ENCODE measurements at places on chromosomes 11 and 22. TPM values are rescaled to one million over a fixed set of nuclear protein-coding genes. Genes with fewer than 3 reads are reported as not detected.

Gene MS4A12
- not detected for total RNA-seq

Gene TMEM191C
- 1.7 TPM for total RNA-seq

Gene ACRV1
- not detected for total RNA-seq

- no peak overlapping the region for H3K4me3 ChIP-seq
- H3K36me3 ChIP-seq: no peaks in the 10 kb centered on the region
Measured at GRCh38 chr11:64750361-64751054, 6.6 kb upstream of the RASGRP2 start.

Gene IL10RA
- total RNA-seq: not detected

Gene FAM111B
- total RNA-seq: 50.1 TPM

DNA sequence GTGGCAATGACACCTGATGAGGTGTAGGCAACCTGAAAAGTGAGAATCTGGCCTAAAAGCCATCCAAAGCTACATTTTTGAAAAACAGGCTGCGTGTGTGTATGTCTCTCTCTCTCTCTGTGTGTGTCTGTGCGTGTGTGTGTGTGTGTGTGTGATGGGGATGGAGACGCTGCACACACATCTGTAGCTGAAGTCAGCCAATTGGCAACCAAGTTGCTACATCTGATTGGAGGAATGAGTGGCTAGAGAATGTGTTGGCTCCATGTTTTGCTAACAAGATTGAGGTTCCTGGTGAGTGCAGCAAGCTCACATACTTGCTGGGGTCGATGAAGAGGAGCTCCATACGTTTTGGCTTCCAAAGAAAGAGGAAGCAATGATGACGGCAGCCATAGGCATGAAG, 311.4 kb upstream of the NCAM1 start:
- H3K27ac ChIP-seq: no peak overlapping the region
- no peak for DNase-seq
- H3K4me3 ChIP-seq: no peak overlapping the region
- no peaks in the 10 kb centered on the region for H3K27me3 ChIP-seq
- H3K36me3 ChIP-seq: no peaks in the 10 kb centered on the region
- peaks cover 4% of the 10 kb centered on the region for H3K4me1 ChIP-seq

Gene FREY1
- 3.8 TPM for total RNA-seq

Gene APOA5
- not detected for total RNA-seq

Gene MAJIN
- not detected for total RNA-seq

Gene VWA5A
- 12.8 TPM for total RNA-seq

Gene SLC1A2
- total RNA-seq: 0.11 TPM

Gene CRYBA4
- total RNA-seq: not detected

DNA sequence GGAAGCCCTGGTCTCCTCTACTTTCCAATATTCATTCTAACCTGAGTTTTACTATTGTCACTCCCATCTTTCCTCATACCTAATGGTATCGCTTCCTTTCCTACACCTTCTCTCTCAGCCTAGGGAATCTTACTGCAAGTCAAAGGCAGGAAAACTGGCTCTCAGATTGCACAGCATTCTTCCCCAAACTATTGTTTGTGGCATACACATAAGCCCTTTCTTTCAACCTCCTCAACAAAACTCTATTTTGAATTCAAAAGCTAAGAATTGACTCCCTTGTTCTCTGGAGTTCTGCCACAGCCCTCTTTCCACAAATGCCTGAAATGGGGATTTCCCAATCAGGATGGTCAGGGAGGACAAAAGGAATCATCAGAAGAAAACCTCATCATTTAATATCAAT, 181.5 kb downstream of the FAM76B start:
- no peak overlapping the region for H3K27ac ChIP-seq
- DNase-seq: no peak
- H3K27me3 ChIP-seq: peaks cover 3% of the 10 kb centered on the region
- H3K4me1 ChIP-seq: no peaks in the 10 kb centered on the region

DNA sequence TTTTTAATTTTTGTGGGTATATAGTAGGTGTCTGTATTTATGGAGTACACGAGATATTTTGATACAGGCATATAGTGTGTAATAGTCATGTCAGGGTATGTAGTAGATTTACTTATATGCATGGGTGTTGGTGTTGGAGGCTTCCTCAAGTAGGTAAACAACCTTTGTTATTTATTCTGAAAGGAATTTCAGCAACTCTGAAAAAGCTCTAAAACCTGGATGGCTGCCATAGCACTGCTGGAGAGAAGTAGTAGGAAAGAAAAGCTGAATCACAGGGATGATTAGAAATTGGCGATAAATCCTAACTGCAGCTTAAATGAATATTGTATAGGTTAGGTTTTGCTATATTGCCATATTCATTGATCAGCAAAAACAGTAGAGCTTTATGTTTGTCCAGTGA, 44.4 kb upstream of the ST14 start:
- peaks cover 12% of the 10 kb centered on the region for H3K36me3 ChIP-seq
- DNase-seq: peak; percentile 37
- no peaks in the 10 kb centered on the region for H3K27me3 ChIP-seq
- peaks cover 6% of the 10 kb centered on the region for H3K4me1 ChIP-seq

DNA sequence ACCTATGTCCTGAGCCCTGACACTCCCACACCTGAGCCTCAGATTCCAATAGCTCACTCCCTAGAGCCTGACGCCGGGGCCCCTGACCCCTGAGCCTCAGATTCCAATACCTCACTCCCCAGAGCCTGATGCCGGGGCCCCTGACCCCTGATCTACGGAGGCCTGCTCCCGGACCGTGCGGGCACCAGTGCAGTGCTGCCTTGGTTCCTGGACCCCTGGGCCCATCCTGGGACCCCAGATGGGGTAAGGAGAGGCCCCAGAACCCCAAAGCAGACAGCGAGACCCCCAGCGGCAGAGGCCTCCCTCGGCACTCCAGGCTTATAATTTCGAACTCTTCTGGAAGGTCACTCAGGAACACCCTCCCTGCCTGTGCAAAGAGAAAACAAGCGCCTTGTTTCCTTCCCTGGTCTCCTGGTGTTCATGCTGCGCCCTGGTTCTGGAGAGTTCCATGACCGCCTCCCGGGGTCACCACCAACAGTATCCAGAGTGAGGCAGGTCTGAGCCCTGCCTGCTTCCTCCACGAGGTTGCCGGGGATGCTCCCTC, 7.5 kb downstream of the SUSD2 start:
- DNase-seq: no peak
- no peaks in the 10 kb centered on the region for H3K27me3 ChIP-seq
- no peaks in the 10 kb centered on the region for H3K4me1 ChIP-seq
- no peaks in the 10 kb centered on the region for H3K36me3 ChIP-seq

DNA sequence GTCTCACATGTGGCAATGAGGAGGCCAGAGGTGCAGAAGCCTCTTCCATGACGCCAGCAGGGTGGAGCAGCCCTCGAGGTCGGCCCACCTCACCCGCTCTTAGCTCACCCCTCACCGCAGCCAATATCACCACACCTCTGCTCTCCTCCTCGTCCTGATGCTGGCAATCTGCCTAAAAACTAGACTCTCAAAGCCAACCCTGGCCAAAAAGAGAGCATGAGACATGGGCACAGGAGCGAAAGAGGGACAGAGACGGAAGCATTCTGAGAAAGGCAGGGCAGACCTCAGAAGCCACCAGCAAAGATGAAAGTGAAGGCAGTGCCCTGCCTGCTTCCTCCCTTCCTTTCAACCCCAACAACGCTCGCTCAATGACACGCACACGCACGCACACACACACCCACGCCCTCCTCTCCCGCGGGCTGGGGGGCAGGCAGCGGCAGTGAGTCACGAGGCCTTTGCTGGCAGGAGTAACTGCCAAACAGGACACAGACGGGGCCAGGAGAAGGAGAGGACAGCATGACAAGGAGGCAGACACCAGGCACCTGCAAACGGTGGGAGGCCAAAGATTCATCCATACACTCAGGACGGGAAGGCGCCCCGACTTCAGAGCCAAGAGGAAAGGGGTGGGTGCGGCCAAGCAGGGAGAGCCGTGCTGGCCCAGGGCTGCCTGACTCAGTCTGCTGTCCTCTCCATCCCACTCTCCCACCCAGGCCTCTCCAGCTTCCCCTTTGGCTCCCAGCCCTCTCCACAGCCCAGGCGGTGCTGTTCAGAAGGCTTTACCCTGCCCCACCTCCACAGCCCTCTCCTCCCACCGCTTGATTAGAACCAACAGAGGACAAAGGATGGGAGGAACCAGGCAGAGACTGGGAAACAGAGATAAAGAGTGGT, 11.4 kb downstream of the IGSF9B start:
- H3K27me3 ChIP-seq: no peaks in the 10 kb centered on the region
- no peak overlapping the region for H3K27ac ChIP-seq
- no peak for DNase-seq
- H3K36me3 ChIP-seq: no peaks in the 10 kb centered on the region
- H3K4me3 ChIP-seq: no peak overlapping the region
- H3K4me1 ChIP-seq: peaks cover 34% of the 10 kb centered on the region

Gene HEPHL1
- total RNA-seq: not detected

- no peak overlapping the region for H3K27ac ChIP-seq
- DNase-seq: no peak
- H3K4me3 ChIP-seq: no peak overlapping the region
Measured at GRCh38 chr11:90428836-90429235, 206.0 kb upstream of the CHORDC1 start.

- DNase-seq: no peak
- no peak overlapping the region for H3K4me3 ChIP-seq
- H3K4me1 ChIP-seq: no peaks in the 10 kb centered on the region
Measured at GRCh38 chr11:92717240-92717639, 252.2 kb upstream of the MTNR1B start.

Gene TRIM51
- not detected for total RNA-seq

Gene DGCR8
- 63.2 TPM for total RNA-seq

GRCh38 chr11:117395476-117395875, 67.8 kb downstream of the CEP164 start:
- H3K4me1 ChIP-seq: no peaks in the 10 kb centered on the region
- H3K36me3 ChIP-seq: peaks cover 28% of the 10 kb centered on the region
- no peak overlapping the region for H3K27ac ChIP-seq

- H3K27me3 ChIP-seq: no peaks in the 10 kb centered on the region
- H3K4me3 ChIP-seq: no peak overlapping the region
- no peak overlapping the region for H3K27ac ChIP-seq
- H3K36me3 ChIP-seq: no peaks in the 10 kb centered on the region
- no peak for DNase-seq
- H3K4me1 ChIP-seq: no peaks in the 10 kb centered on the region
Measured at GRCh38 chr22:47019012-47019790, 256.8 kb downstream of the TBC1D22A start.

DNA sequence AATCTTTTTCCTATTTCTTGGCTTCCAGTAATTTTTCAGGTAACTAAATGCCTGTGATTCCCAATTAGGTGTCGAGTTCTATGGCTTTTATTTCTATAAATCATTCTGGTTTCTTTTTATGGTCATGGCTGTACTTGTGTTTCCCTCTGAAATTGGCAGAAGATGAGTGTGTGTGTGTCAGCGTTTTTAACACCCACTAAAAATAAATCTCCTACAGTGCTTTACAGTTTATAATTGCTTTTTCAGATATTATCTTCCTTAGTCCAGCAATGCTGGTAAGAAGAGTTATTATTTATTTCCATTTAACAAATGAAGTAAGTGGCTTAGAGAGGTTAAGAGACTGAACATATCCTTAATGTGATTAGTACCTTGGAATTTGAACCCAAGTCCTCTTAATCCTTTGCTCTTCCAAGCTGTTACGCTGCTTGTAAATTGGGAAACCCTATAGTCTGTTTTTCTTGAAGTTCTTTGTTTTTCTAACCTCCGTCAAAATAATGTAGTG, 125.2 kb downstream of the TEAD1 start:
- H3K27ac ChIP-seq: peak overlapping the region; percentile 4
- DNase-seq: peak; percentile 52

DNA sequence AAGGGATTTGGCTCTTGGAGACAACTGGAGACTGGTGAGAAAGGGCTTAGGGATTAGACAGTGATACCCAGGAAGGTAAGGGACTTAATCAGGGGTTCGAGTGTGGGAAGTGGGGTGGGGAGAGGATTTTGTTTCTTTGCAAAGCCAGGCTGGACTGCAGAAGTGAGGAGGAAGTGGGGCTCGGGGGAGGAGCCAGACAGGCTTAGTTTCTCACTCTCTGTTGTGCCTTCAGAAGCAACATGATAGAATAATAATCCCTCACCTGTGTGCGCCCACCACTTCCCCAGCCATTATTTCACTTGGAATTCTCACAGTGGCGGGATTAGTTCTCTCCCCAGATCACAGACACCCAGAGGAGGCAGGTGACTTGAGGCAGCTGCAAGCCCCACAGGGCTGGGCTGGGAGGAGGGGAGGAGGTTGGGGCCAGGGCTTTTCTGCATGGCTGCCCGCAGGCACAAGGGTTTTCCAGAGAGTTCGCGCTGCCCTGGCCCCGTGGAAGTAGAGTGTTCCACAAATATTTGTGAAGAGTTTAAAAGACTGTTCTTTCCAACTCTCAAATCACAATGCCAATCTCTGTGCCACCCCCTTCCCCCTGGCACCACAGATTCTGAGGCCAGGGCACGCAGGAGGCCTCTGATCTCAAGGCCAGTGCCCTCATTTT, 4.0 kb upstream of the SEC14L2 start:
- H3K4me1 ChIP-seq: peaks cover 16% of the 10 kb centered on the region
- no peaks in the 10 kb centered on the region for H3K36me3 ChIP-seq
- H3K27me3 ChIP-seq: no peaks in the 10 kb centered on the region
- no peak overlapping the region for H3K4me3 ChIP-seq

Gene BAIAP2L2
- 1.6 TPM for total RNA-seq

DNA sequence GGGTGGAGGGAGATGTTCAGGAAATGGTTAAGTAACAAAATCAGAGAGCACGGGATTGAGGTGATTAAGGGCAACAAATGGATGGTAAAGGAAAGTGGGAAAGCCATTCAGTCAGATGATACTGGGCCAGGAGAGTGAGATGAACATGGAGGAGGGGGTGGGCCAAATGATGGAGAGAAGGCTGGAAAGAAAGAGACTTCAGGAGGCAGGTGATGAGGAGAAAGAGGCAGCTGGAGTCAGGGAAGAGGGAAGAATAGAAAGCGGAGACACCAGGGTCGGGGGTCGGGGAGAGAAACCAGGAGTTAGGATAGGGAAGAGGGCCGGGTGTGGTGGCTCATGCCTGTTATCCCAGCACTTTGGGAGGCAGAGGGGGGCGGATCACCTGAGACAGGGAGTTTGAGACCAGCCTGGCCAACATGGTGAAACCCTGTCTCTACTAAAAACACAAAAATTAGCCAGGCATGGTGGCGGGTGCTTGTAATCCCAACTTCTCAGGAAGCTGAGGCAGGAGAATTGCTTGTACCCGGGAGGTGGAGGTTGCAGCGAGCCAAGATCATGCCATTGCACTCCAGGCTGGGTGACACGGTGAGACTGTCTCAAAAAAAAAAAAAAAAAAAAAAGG, 4.7 kb upstream of the KDM2A start:
- DNase-seq: no peak
- H3K36me3 ChIP-seq: no peaks in the 10 kb centered on the region
- H3K4me3 ChIP-seq: no peak overlapping the region
- H3K27ac ChIP-seq: no peak overlapping the region
- H3K4me1 ChIP-seq: peaks cover 4% of the 10 kb centered on the region

DNA sequence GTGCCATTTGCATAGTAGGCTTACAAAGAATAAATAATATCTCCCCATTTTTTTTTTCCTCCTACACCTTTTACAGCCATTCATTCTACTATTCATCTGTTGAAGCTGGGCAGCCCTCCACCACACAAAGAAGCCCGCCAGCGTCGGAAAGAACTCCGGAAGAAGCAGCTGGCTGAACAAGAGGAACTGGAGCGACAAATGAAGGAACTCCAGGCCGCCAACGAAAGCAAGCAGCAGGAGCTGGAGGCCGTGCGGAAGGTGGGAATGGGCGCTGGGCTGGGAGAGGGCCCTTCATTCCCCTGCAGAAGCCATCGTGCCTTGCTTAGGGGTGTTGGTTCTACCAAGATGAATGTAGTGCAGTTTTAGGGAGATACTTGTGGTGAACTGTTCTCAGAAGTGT, 68.6 kb downstream of the SWAP70 start:
- H3K36me3 ChIP-seq: peaks cover 14% of the 10 kb centered on the region
- H3K27me3 ChIP-seq: no peaks in the 10 kb centered on the region
- peak; percentile 54 for DNase-seq
- H3K27ac ChIP-seq: peak overlapping the region; percentile 80
- no peak overlapping the region for H3K4me3 ChIP-seq
- peaks cover 11% of the 10 kb centered on the region for H3K4me1 ChIP-seq

Gene PAX6
- total RNA-seq: 33.9 TPM

All from A673 (cell line).